Lung microvascular endothelial cell (primary cell): ENCODE measurements at places on chromosomes 13 and 19. TPM values are rescaled to one million over a fixed set of nuclear protein-coding genes. Genes with fewer than 3 reads are reported as not detected.
A peak's percentile ranks its signal among the peaks of the same experiment; 100 is the strongest.

The LGALS4 gene
- not detected in 2 replicates for total RNA-seq

DNA sequence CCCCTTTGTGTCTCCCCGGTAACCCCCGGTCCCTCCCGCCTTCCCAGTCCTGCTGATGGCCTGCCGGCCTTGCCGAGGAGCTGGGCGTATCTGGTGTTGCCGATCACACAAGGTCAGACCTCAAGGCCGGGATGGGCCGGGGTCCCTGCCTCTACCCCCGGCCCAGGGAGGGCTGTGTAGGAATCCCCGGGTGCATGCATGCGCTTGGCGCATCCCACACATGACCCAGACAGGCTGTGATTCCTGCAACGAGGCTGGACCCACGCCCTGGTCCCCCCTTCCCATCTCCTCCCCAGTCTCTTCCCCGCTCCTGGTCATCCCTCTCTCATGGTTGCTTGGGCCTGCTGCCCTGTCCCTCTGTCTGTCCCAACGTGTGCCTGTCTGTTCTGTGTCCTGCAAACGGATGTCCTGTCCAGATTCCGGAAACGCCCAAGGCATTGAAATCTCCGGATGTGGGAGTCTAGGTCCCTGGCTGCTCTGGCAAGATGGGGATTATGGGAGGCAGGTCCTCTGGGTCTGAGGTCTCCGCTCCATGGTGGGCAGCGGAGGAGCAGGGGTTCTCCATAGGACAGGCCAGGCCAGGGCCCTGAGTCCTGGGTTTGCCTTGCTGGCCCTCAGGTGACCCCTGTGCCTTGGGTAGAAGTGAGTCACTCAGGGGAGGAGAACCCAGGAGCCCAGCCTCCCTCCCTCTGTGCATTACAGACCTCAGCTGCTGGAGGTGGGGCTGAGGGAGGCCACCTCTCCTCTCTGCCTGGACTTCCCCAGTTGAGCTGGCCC, 1.6 kb downstream of the PKN1 start:
- peak; percentile 72 for DNase-seq

GRCh38 chr19:38850436-38850975, 720 bp upstream of the HNRNPL start:
- DNase-seq, result no peak

GRCh38 chr13:80475718-80476117, 134.8 kb upstream of the SPRY2 start:
- no peak for DNase-seq

GRCh38 chr13:43232873-43233265, 209.5 kb downstream of the DNAJC15 start:
- DNase-seq, result peak; percentile 79

GRCh38 chr19:42528354-42529247, at the start of gene CEACAM1:
Gene CEACAM1 (minus strand): TSS chr19:42528481. CDS start chr19:42528374, 107 bp downstream.
- peak; percentile 43 for DNase-seq

DNA sequence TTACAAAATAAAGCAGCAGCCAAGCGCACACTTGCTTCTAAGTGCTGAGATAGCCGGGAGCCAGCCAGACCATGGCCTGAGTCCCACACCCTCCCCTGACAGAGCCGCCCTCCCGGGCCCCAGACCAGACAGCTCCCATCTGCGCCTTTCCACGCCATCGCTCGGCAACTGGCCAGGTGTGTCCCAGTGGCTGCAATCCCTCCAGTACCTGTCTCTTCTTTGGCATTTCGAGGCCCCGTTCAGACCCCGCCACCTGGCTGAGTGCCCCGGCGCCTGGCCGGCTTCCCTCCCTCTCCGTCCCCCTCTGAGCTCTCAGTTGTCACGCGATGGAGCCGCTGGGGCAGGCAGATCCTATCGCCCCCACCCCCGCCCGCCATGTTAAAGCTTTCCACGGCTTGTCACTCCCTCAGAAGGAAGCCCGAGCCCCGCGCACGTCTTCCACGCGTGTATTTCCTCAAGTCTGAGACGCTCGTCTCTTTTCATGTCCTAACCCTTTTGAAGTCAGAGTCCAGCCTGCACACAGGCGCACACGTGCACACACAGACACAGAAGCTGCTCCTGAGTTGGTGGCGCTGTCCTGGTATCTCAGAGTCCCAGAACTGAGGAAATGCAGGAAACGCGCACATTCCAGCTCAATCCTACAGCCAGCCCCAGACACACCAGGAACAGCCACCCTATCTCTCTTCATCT, 7.9 kb downstream of the MLLT1 start:
- DNase-seq, result peak; percentile 64

The C2CD4C gene
- 2.0 and 7.5 TPM in 2 replicates for total RNA-seq

DNA sequence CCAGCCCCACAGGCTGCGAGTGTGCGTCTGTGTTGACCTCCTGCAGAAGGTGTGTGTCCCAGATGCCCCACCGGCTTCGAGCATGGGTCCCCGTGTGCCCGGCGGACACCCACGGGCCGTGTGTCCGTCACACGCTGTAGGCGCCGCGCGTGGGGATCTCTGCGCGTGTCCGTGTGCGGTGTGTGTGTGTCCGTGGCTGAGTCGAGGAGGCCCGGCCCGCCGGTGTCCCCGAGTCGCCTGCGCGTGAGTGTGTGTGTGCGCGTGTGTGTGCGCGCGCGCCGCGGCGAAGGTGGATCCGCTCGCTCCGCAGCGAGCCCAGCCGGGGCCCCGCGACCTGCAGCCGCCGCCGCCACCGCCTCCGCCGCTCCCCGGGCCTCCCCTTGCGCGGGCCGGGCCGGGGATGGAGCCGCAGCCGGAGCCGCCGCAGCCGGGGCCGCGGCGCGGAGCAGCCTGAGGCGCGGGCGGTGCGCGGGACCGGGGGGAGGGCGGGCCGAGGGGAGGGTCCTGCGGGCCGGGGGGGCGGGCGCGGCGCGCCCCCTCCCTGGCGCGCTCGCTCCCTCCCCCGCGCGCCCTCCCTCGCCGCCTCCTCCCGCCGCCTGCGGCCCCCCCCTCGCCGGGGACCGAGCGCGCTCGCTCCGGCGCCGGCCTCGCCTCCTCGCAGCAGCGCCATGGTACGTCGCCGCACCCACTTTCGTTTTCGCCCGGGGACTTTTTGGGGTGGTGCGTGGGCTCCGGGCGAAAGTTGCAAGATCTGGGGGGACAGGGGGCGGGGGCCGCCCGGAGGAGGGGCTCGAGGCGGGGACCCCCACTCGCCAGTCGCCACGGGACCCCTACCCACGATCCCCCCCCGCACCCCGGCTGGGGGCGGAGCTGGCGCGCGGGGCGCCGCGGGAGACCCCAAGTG, 7.1 kb upstream of the NFIC start:
- DNase-seq, result peak; percentile 65

The HIPK4 gene
- under 0.01 TPM in 1 of 2 replicates, not detected in the other for total RNA-seq

GRCh38 chr13:108961542-108962125, 332.2 kb downstream of the MYO16 start:
- peak; percentile 54 for DNase-seq

The RAP2A gene
- 33.1 and 56.9 TPM in 2 replicates for total RNA-seq

The PGLYRP1 gene
- total RNA-seq, result not detected in 2 replicates

DNA sequence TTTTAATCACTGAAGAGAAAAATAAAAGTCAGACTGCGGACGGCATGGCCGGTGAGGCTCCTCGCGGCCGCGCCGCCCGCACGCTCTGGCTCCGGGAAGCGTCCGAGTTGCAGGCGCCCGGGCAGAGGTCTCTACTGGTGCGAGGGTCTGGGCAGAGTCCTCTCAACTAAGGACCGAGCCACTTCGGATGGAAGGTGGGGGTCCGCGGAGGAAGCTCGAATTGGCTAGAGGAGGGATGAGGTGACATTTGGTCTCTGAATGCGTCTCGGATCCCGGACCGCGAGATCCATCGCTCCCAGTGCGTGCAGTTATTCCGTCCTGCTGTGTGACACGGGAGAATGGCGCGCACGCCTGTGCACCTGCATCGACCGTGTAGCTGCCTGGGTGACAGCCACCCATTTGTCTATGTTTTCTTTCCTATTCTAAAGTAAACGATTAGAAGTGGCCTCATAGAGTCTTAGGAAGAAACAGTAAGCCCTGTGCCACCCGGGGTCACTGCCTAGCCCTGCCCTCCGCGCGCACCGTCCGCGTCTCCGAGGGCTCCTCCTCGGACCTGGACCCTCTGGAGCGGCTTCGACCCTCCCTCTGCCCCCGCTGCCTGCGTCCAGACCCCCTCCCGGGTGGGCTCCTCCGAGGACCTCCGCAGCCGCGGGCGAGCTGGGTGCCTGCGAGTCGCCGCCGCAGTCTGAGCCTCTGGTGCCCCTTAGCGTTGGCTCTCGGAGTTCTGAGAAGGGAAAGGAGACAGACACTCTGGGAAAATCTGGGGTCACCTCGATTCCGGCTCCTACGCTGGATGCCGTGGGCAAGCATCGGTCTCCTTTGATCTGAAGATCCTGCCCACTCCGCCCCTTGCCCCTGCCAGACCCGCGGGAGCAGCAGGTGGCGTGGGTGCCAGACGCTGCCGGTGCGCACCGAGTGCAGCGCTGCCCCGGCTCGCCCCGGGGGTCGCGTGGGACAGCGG, 347.4 kb downstream of the LIG4 start:
- peak; percentile 73 for DNase-seq

DNA sequence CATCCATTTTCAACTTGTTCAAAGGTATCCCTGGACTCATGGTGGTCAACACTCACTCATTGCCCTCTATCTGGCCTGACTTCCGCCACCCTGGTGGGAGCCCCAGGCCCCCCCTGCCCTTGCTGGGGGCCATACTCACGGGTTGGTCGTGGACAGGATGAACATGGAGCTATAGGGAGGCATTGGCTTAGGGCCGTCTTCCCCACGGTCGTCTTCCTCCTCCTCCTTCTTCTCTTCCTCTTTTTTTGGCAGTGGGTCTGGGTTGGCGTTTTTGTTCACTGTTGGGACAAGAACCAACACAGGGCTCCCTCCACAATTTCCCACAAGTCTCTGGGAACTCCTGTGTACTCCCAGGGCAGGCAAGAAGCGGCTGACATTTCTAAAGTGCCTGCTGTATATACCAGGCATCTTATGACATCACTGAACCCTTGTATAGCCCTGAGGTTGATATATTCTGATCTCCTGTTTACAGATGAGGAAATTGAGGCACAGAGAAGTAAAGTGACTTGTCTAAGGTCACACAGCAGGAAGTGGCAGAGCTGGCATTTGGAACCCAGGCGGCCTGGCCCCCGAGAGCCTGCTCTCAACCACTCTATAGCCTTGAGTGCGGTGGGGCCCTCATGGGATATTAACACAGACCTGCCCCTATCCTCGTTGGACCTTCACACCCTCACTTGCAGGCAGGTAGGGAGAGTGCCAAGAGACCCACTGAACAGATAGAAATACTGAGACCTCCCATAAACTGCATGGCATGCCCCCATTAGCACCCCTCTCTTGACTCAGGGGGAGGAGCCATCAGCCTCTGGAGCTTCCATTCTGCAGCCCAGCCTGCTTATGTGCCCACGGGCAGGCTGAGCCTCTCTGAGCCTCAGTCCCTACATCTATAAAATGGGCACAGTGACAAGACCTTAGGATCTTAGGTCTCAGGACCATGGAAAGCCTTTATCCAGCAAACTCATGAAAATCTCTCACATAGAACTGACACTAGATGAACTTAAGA, 135.0 kb downstream of the IER2 start:
- DNase-seq, result no peak

- DNase-seq, result no peak
These were observed 3.4 kb downstream of the FARSA start for GRCh38 chr19:12930002-12930645.

The LGALS14 gene
- total RNA-seq, result not detected in 2 replicates

DNA sequence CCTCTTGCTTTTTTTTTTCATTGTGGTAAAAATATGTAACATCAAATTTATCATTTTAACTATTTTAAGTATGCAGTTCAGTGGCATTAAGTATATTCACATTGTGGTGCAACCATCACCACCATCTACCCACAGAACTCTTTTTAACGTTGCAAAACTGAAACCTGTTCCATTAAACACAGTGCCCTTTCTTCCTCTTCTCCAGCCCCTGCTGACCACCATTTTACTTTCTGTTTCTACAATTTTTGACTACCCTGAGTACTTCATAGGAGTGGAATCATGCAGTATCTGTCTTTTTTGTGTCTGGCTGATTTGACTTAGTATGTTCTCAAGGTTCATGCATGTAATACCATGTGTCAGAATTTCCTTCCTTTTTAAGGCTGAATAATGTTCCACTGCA, 153.1 kb downstream of the FGF9 start:
- no peak for DNase-seq

- no peak for DNase-seq
These were observed 34.2 kb downstream of the RUBCNL start for GRCh38 chr13:46352805-46353204.

The COL4A1 gene
- 836 and 1,068 TPM in 2 replicates for total RNA-seq

The TUBA3C gene
- not detected in 2 replicates for total RNA-seq

The ZIC2 gene
- total RNA-seq, result under 0.01 and 0.20 TPM in 2 replicates

- DNase-seq, result peak; percentile 45
These were observed 36.1 kb upstream of the USPL1 start for GRCh38 chr13:30581582-30581981.

DNA sequence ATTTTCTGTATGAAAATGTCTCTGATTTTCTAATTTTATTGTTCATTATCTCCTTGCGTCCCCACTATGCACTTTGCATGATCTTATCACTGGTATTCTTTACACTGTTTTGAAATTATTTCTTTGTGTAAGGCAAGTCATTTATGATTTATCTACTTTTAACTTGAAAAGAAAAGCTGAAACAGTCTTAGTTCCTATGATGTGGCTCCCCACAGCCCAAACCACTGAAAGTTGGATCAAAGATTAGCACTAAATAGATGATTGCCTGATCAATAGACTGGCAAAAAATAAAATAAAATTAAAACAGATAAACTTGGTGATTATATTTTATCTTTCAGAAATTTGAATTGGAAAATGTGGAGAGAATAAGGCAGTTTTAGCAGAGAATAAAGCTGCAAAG, 1101.9 kb downstream of the PCDH9 start:
- DNase-seq, result no peak

The PLA2G4C gene
- 44.0 and 98.8 TPM in 2 replicates for total RNA-seq

DNA sequence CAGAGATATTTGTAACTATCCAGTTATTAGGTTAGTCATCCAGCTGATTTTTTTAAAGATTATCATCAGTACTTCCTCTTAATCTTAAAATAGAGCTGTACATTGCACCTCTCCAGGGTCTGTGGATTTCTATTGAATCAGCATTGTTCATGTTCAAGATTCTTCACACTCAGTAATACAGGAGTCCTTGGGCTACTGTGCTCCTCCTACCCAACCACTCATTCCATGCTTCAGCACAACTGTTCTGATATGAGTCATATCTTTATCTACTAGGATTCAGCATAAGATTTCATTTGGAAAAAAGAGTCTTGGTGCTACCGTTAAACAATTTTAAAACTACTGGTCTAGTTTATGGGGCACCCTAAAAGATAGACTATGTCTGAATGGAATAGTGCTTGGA, 357.8 kb downstream of the DCT start:
- no peak for DNase-seq

The OR7A5 gene
- total RNA-seq, result not detected in 2 replicates

- DNase-seq, result no peak
These were observed 1.8 kb downstream of the FIZ1 start for GRCh38 chr19:55597501-55597921.

The ATP11A gene
- total RNA-seq, result 10.9 and 18.8 TPM in 2 replicates

The TMPRSS9 gene
- under 0.01 and 0.20 TPM in 2 replicates for total RNA-seq
